Mesenchymal stem cell (in vitro differentiated cells and primary cell): ENCODE measurements at places on chromosomes 13 and 19.

DNA sequence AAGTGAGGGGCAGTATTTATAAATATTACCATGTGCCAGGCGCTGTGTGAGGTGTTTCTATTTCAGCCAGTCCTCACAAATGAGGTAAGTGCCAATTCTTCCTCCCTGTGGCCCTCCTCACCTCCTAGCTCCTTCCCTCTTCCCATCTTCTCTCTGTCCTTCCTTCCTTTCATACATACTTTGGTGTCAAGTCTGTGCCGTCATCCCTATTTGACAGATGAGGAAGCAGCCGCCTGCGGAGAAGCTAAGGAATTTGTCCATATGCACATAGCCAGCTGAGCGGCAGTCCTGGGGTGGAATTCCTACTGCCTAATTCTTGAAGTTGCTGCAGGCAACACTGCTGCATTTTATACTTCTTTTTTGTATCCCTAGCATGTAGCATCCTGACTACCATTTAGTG lies 150.8 kb downstream of the B3GLCT start:
- peaks cover 13% of the 10 kb centered on the region for H3K27me3 ChIP-seq
- H3K27ac ChIP-seq = no peak overlapping the region
- no peaks in the 10 kb centered on the region for H3K36me3 ChIP-seq
- H3K4me1 ChIP-seq = no peaks in the 10 kb centered on the region
- DNase-seq = no peak

- H3K27me3 ChIP-seq = no peaks in the 10 kb centered on the region
- DNase-seq = no peak
- peaks cover 61% of the 10 kb centered on the region for H3K36me3 ChIP-seq
- peaks cover 40% of the 10 kb centered on the region for H3K4me1 ChIP-seq
- H3K4me3 ChIP-seq = no peak overlapping the region
These were observed 51.5 kb downstream of the RASA3 start for GRCh38 chr13:114080739-114081561.

DNA sequence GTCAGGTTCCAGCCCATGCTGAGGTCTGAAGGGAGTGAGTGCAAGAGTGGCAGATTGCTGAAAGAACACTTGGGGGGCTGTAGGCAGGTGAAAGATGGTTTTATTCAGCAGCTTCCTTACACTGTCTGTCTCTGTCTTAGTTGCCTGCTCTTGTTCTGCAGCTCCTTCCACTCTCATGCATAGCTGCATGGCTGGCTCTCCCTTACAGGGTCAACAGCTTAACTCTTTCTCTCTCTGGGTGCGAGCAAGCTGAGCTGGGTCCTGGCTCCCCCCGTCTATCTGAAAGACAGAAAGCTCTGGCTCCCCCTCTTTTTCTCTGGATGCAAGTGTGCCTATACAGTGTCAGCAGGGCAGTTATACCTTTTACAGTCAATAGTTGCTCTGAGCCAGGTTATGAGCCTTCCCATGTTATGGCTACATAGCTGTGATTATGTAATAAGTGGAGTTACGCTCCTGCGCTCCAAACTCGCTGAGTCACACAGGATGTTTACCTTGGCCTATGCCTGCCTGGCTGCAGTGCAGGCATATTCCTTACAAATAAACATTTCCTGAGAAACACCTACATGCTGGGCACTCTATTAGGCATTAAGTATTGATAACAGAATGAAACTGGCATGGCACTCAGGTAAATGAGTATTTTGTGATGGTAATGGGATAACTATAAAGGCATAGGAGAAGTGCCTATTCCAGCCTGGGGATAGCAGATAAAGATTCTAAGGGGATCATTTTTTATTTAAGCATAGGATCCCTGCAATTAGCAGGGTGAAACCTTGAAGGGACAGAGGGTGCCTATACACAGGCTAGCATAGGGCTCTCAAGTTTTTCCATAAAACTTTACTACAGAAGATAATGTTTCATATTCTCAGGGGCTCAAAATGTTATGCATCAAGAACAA lies 826.9 kb upstream of the PCDH9 start:
- H3K4me1 ChIP-seq = peaks cover 4% of the 10 kb centered on the region
- no peaks in the 10 kb centered on the region for H3K27me3 ChIP-seq
- H3K4me3 ChIP-seq = no peak overlapping the region
- no peaks in the 10 kb centered on the region for H3K36me3 ChIP-seq

GRCh38 chr19:15403151-15403531 lies 15.6 kb downstream of the AKAP8L start:
- peaks cover 63% of the 10 kb centered on the region for H3K36me3 ChIP-seq
- DNase-seq = no peak
- H3K4me3 ChIP-seq = no peak overlapping the region
- peaks cover 29% of the 10 kb centered on the region for H3K4me1 ChIP-seq
- no peaks in the 10 kb centered on the region for H3K27me3 ChIP-seq

DNA sequence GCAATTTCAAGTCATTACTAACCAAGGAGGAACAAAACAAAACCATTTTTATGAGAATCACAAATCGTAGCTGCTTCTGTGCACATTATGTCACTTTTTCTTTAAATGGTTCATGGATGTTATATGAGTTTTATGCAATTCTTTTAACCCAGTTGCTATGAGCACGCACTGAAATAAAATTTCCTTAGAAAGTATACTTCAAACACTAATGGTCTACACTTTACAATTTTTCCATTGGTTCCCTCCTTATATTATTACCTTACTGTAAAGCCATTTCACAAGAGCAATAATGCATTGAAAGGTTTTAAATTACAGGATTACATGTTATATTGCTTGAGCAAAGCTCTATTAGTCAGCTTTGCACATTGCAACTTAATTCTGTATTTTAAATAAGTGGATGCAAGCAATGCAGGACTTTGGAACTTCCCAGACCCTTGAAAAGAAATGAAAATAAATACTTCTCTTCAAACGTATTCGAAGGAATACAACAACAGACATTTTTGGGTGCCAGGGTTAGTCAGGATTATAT lies 318.7 kb downstream of the PCDH9 start:
- DNase-seq = no peak
- H3K36me3 ChIP-seq = no peaks in the 10 kb centered on the region
- H3K27me3 ChIP-seq = no peaks in the 10 kb centered on the region
- H3K4me3 ChIP-seq = no peak overlapping the region

GRCh38 chr19:6697291-6697690 lies 23.2 kb downstream of the C3 start:
- no peak for DNase-seq
- no peaks in the 10 kb centered on the region for H3K36me3 ChIP-seq
- H3K27ac ChIP-seq = no peak overlapping the region
- H3K4me3 ChIP-seq = no peak overlapping the region
